ENCODE measurements at places on chromosomes 1 and 21.

DNA sequence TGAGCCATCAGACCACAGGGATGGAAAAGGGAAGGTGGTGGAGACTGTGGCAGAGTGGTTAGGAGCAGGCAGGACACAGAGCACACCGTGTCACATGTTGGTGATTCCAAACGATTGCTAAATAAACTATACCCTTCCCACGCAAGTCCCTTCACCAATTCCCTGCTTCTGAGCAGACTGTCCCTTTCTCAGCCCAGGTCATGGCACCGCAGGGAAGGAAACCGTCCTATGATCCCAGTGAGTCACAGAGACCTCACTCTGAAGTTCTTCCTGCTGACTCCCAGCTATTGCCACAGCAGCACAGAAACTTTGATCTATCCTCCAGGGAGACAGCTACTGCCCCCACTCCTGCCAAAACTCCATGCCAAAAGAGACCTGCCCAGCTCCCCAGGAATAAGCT, 19.2 kb downstream of the RIMS3 start:
- DNase-seq: no peak

GRCh38 chr1:111199881-111200801, at the start of gene DENND2D:
TSS of gene DENND2D (minus strand) at chr1:111200646. CDS start at chr1:111200459, 187 bp downstream.
- no peak for DNase-seq

DNA sequence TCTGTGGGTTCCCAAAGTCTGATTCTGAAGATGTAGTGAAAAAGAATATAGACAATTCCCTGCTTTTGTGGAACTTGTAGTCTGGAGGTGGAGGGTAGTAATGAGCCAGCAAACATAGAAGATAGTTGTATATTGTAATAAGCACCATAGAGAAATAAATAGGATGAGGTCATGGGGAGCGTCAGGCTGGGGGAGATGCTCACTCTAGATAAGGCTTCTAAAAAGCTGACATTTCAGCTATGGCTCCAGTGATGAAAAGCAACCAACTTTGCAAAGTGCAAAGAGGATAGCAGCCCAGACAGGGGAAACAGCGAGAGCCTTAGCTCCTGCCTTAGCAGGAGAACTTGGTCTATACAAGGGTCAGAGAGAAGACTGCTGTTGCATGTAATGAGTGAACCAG, 98.0 kb upstream of the RALGPS2 start:
- no peak for DNase-seq

DNA sequence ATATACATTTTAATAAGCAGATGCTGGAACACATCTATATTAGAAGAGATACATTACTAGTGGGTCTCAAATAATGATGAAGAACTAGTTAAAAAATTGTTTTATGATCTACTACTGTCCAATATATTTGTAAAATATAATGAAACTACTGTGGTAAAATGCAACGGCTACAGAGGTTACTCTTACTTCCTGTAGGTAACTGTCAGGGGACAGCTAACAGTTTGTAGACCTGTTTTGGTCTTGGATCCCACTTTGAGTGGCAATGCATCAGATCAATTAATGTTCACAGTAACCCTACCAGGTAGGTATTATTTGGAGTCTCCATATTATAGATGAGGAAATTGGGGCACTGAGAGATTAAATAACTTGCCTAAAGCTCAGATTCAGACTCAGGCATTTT, 26.7 kb upstream of the MYSM1 start:
- no peak for DNase-seq

- no peak for DNase-seq
Measured at GRCh38 chr1:212591922-212592321, 16.6 kb upstream of the ATF3 start.

DNA sequence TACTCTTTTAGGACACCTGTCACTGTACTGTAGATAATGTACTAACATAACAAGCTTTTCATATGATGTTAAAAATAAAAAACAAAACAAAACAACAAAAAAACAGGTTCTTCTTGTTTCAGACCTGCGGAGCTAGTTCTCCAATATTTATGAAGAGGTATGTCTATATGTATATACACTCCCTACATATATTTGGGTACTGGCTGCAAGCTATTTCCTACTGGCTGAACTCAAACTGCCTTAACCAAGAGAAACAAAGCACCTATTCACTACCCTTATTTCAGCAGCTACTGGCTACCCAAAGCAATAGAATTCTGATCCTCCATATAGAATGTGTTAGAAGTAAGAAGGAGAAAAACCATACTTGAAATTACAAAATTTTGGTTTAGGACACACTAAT, 73.5 kb downstream of the ABL2 start:
- DNase-seq: no peak

DNA sequence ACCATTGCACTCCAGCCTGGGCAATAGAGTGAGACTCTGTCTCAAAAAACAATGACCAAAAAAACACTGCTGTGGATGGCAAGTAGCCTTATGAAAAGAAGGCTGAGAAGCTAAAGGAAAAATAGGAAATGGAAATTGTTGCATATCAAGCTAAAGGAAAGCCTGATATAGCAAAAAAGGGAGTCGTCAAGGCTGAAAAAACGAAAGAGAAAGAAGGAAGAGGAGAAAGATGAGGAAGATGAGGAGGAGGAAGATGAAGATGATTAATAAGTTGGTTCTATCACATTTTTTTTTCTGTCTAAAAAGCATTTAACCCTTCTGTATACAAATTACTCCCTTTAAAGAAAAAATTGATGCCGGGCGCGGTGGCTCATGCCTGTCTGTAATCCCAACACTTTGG, 10.2 kb upstream of the PRDX1 start:
- DNase-seq: no peak

GRCh38 chr21:14548779-14549178, 2.7 kb upstream of the SAMSN1 start:
- no peak for DNase-seq

DNA sequence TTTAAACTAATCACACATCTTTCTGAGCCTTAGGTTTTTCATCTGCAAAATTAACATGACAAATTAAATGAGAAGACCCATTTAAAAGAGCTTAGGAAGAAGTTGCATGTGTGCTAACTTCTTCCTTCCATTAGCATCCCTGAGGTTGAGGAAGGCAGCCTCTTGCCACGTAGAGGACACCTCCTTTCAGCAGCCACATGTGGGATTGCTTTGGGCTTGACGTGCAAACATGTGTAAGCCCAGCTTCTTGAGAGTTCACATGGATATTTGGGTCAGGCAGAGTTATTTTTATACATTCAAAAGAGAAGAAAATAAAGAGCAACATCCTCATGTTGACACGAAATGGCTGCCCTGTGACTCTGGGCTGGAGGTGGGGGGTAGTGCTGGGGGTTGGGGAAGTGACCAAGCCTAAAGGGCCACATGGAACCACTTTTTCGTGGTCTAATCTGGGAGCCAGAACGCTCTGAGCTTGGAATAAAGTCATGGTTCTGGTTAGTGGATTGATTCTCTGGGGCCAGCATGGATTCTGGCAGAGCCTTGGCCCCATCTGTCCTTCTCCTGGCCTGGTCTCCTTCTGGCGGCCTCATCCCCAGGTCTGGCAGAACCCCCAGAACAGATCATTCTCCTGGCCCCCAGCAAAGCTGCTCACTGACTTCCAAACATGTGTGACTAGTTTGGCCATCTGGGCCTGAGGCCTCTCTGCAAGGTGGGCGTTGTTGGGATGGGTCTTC, 137.1 kb upstream of the USP24 start:
- no peak for DNase-seq

- DNase-seq: no peak
Measured at GRCh38 chr1:53580009-53580400, 120.8 kb downstream of the DMRTB1 start.

DNA sequence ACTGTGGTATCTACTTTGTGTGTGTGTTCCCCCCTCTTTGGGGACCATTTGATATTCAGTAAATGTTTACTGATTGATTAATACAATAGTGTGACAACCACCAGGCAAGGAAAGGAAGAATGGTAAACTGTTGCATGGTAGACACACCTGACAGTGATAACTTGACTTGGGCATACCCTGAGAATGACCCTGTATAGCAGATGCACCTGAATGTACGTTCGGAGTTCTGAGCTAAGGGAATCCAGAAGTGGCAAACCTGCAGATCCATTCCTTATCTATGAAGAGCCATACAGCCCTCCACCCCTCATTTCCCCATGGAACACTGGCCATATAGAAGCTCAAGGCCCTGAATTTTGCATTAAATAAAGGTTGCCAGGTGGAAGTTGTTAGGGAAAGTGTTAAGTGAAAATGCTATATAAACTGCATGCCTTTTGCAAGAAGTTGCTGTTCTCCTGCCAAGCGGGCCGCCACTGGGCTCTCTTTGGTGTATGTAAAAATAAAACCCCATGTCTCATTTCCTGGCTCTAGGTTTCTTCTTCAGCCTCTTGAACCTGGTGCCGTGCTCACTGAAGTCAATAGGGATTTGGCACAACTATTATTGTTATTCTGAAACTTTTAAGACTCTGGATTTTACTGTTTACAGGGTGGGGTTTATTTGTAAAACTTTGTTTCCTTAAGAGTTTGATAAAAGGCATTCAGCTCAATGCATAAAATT, 32.6 kb upstream of the DENND1B start:
- DNase-seq: no peak

GRCh38 chr1:244837597-244838258, 2.3 kb downstream of the COX20 start:
- no peak for DNase-seq

- DNase-seq: no peak
Measured at GRCh38 chr1:246351721-246352120, 155.4 kb downstream of the SMYD3 start.

DNA sequence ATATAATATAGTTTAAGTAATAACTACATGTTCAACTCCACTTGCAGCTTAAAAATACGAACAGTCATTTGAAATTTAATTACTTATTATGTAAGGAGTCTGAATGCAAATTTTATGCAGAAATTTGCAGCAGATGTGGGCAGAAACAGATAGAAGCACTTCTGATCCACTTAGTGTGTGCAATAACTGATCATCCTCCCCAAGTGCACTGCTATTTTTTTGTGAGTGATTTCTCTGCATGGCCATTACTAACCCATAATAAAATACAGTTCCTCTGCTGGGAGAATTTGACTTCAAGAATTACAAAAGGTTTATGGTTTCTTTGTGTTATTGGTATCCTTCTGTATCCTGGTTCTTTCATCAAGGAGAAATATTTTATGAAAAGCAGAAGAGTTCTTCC, 611.5 kb upstream of the RGS18 start:
- no peak for DNase-seq

DNA sequence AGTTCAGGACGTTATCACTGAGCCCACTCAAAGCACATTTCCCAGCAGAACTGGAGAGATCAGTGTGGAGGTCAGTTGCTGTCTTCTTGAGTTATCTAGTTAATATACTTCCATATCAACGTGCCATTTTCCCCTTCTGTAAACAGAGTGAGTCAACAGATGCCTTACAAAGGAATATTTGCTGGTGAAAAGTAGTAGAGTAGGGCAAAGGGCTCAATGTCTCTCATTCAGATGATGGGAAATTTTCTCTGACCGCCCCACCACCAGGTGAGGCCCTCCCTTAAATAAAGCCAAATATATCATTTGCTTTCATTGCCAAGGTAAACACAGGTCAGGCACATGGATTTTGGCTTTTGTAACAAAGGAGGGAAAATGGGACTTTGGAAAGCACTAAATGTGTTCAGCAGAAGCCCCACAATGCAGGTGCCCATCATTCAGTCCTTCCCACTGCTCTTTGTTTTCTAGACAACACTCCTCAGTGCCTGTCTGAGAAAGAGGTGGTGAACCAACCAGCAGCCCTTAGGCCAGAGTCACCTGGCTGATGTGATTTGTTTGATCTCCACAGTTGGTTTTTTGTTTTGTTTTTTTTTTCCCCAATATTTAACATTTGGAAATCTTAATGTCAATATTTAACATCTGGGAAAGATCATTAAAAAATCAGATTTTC, 40.5 kb upstream of the SAMD13 start:
- no peak for DNase-seq

GRCh38 chr1:211520641-211521040, 28.7 kb upstream of the RD3 start:
- DNase-seq: no peak

DNA sequence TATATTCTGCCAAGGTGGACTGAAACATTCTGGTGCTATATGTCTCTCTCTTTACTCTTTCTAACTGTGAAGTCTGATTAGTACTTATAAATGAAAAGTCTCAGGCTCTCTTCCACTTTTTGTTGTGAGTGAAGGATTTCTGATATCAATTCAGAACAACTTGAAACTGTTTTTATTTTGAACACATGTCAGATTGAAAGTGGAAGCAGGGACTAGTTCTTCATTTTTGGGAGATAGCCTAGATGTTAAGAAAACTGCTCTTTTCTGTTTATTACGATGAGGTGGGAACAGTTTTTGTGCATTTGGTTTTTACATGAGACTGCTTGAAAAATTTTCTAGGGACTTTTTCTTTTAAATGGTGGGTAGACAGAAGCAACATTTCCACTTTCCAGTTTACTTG, 14.5 kb upstream of the GBP3 start:
- no peak for DNase-seq

Measured in HS-27A (cell line).